ENCODE measurements at places on chromosomes 1 and 21.

GRCh38 chr1:59514061-59514909 is 217.4 kb downstream of the FGGY start:
- DNase-seq: no peak

DNA sequence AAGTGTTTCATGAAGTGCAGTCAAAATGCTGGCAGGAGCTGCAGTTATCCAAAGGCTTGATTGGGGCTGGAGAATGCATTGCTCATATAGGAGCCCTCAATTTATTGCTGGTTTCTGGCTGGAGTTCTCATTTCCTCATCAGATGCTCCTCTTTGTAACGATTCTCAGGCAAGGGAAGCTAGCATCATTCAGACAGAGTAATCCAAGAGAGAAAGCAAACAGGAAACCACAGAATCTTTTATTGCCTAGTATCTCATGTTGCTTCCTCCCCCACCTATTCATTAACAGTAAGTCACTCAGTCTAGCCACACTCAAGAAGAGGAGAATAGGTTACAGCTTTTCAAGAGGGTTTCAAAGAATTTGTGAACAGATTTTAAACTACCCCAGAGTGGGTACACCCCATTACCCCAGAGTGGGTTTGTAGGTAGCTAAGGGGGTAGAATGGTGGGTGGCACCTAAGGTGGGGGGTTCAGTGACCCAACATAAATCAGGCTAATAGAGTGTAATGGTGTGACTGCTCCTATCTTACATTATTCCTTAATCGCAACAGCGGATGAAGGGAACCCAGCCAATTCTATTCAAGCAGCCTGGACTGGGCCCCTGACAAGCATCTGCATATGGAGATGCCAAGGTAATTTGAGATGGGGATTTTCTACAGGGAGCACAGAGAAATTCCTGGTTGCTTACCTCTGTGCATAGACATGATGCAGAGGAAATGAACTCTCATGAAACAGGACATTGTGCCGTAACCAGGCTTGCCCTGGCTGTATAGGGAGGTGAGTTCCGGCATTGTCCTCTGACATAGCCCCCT is 67.1 kb downstream of the KCNJ15 start:
- DNase-seq: no peak

- DNase-seq: no peak
These were observed 59.0 kb upstream of the FASLG start for GRCh38 chr1:172599912-172600311.

- DNase-seq: no peak
These were observed 71.7 kb downstream of the JAK1 start for GRCh38 chr1:64894438-64895196.

DNA sequence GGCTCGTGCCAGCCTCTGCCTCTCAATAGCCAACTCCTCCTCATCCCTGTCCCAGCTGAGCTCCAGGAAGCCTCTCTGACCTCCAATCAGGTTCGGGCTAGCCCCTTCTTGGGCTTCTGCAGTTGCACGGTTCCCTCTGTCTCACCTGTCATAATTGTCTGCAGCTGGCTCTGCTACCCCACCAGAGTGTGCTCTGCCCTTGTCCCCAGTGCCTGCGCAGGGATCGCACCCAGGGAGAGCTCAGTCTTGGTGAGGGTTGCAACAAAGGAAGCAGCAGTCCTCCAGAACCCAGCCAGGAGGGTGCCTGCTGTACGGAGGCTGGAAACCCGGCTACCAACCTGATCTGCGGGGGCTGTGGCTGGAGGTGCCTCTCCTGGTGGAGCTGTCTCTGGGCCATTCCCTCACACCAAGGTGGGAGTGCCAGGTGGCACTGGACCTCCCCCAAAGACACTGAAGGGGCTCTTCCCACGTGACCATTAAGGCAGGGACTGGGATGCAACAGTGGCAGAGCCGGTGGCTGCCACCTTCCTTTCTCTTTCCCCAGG is 63.5 kb upstream of the DMRTB1 start:
- no peak for DNase-seq

GRCh38 chr1:183753464-183753891 is 51.4 kb upstream of the RGL1 start:
- DNase-seq: no peak

DNA sequence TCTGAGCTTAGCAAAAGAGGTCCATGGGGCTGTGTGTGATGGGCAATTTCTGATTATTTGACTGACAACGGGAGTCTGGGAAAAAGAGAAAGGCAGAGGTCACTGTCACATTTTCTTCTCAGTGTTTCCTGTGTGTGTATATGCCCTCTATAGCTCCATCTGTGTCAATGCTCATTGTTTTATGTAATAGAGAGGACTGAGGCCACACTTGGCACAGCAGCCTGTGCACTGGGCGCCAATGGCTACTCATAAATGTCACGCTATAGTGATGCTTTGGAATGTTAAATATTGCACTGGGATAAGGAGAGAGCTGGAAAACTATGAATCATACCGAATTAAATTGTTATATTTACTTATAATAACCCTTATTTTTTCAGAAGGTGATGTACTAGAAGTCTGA is 365.4 kb downstream of the NEGR1 start:
- no peak for DNase-seq

GRCh38 chr1:63651161-63651701 is 58.0 kb downstream of the PGM1 start:
- no peak for DNase-seq

- DNase-seq: no peak
These were observed 1.0 kb downstream of the PAX7 start for GRCh38 chr1:18631496-18632217.

- DNase-seq: no peak
These were observed 87.5 kb upstream of the KIF26B start for GRCh38 chr1:245067257-245067656.

- no peak for DNase-seq
These were observed 8.4 kb upstream of the MRPS6 start for GRCh38 chr21:34065027-34065426.

GRCh38 chr1:158126425-158126824 is 54.3 kb upstream of the CD1D start:
- no peak for DNase-seq

DNA sequence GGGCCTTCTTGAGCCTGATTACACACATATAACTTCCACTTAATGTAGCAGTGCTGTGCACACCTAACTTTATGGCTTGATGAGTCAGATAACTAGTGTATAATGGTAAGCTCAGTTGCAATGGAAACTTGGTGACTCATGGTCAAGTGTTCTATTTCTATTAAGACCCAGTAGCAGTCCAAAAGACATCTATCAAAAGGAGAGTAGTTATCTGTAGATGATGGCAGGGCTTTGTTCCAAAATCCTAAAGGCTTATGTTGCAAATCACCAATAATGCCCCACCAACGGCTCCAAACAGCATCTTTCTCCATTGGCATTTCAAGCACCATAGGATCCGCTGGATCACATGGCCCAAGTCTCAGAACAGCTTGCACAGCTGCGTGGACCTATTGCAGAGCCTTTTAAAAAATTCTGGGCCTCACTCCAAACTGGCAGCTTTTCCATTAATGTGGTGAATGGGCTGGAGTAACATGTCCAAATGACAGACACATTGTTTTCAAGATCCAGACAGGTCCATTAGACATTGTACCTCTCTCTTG is 566.8 kb upstream of the USP24 start:
- DNase-seq: no peak

- no peak for DNase-seq
These were observed 114.7 kb downstream of the NEK7 start for GRCh38 chr1:198271467-198271866.

GRCh38 chr1:50967416-50968157 is 2.5 kb upstream of the CDKN2C start:
- DNase-seq: no peak

- no peak for DNase-seq
These were observed 30.2 kb downstream of the AK4 start for GRCh38 chr1:65178235-65178634.

GRCh38 chr1:3898994-3899753 is 898 bp downstream of the C1orf174 start:
- DNase-seq: no peak

DNA sequence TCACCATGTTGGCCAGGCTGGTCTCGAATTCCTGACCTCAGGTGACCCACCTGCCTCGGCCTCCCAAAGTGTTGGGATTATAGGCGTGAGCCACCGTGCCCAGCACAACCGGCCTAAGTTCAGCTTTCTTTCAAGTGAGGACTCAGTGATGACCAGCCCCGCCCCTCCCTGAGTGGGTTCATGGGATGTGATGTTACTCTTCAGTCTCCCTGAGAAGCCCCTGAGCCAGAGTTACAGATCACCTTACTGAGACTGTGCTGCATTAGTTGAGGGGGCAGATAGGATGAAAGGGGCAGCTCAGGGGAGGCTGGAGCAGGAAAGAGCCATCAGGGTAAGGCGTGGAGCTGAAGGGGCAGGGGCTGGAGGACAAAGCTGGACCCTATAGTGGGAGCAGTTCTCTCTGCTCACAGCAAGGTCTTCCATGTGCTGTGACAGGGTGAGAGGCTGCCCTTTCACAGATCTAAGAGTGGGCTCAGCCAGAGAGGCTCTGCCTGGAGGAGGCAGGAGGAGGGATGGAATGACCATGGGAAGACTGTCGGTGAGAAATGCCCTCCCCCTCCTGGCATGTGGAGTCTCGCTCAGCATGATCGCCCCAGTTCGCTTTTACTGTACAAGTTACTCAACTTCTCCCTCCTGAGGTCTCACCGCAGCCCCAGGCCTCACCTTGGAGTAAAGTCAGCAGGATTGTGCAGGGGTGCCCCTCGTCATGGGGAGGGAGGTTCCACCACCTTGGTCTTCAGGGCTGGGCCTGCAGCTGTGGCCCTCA is 13.4 kb downstream of the SH2D2A start:
- no peak for DNase-seq

GRCh38 chr21:45264912-45265515 is 22.7 kb downstream of the POFUT2 start:
- DNase-seq: no peak

DNA sequence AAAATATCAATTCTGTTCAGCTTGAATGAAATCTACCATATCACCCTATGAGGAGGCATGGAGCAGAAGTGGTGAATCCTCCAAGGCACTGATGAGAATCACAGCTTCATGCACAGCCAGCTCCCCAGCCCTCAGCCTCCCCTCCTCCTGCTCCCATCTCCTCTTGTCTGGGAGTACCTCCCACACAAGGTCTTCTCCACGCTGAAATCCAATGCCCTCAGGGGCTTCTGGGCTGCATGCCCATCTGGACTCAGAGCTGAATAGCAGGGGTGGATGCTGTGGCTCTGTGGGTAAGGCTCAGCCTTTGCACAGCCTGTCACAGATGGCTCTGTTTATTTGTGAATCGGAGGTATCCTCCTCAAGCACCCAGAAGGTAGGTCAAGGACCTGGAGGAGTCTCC is 48.6 kb downstream of the KCNC4 start:
- no peak for DNase-seq

DNA sequence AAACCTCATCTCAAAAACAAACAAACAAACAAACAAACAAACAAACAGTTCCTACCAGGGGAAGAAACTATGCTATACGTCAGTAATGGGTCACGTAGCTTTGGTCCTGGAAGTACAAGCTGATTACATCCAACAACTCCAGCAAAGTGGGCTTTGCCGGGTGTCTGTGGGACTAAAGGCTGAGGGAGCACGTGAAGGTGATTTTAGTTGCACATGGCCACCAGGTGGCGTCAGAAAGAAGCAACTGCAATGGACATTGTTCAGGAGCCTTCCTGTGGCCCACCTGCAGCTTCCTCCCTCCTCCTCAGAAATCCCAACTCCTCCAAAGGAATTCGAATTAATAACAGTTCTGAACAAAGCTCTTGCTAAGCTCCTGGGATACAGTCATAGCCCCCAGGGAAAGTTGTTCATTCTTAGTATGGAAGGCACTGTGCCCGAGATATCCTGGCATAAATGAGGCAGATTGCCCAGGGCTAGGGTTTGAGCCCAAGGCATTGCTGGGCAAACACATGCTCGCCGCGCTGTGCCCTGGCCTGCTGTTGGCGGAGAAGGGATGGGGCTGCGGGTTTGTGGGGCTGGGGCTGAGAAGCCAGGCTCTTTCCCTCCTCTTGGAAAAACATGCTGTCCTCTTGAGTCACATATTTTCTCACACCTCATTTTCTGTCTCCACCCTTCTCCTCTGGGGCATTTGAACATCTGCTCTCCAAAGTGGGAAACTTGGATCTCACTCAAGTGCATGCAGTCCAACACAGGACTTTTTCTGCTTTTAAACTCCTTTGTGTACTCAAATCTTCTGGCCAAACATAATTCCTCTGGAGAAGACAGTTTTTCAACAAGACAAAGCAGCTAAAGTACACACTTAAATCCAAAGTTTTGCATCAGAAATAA is 28.6 kb downstream of the AKNAD1 start:
- DNase-seq: no peak

DNA sequence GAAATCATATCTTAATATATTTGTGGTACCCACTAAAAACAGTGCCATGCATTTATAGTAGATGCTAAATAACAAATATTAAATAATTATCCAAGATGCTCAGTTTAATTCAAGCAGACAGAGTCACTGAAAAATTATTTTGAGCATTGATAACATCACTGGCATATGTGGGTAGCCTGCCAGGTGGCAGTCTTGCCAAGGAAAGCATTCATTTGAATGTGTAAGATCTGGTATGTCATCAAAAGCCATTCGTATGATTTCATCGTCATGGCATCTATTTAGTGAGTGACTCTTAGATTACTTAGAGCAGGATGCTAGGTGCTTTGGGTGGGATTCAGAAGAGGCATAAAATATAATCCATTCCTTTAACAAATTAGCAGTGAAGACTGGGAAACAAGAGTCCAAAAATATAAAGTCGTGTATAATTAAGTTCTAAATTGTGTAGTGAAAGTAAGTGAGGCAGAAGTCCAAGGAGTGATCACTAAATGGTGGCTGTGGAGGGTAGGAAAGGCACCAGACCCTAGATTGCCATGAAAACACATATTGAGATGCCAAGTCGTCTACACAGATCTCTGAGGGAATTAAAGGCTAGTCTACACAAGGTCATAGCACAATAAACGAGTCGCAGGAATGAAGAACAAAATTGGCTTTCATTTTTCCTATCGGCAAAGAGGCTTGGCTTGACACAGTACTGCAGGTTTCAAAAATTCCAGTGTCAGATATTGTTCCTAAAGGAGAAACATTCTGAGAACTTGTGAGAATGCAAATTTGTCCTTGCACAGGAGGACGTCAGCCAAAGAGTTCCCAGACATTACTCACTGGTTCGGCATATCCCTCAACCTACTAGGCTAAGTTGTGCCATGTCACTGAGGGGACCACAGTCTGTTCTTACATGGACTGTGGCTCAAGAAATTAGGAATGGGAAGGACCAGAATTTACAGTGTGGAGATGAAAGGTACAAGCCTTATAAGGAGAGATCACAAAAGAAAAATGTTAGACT is 130.8 kb downstream of the LYPLAL1 start:
- no peak for DNase-seq

GRCh38 chr1:1567152-1567875 is 7.3 kb downstream of the SSU72 start:
- DNase-seq: no peak

DNA sequence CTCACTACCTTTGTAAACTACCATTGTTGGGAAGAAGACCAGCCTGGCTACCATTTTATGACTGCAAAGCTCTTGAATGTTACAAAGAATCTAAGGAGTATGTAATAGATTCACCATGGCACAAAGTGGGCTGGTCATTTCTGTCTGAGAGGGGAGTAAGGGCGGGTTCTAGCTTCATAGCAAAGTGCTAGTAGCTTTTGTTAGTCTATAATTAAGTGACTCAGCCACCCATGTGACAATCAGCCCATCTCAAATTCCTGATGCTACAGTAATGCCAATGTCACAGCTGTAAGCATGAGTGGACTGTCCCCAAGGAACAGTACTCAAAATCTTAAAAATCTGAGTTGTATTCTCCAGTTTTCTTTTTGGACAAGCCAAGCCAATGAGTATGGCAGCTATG is 15.4 kb upstream of the OTUD3 start:
- no peak for DNase-seq

- DNase-seq: no peak
These were observed 257.3 kb downstream of the KCNJ6 start for GRCh38 chr21:37658817-37659458.

- no peak for DNase-seq
These were observed 185.3 kb downstream of the NRIP1 start for GRCh38 chr21:14879458-14879857.

All from cortex of kidney (tissue), 1 donor.